Ammon's horn (tissue), 1 donor: ENCODE measurements at places on chromosomes 13 and 19.

DNA sequence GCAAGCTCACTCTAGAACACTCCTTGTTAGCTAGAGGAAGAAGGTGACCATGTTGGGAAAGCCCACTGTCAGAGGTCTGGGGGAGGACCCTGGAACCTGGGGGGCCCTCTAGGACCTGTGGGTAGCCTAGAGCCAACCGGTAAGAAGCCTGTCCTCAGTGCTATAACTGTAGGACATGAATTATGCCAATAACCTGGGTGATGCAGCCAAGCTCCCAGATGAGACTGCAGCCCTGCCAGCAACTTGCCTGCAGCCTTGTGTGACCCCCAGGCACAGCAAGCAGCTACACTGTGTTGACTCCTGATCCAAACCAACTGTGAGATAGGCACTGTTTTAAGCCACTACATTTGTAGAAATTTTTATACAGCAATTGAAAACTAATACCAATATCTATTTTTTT lies 122.3 kb downstream of the MIPEP start:
- DNase-seq, result no peak

- DNase-seq, result peak; percentile 95
These were observed 20.3 kb downstream of the MAST3 start for GRCh38 chr19:18117692-18118378.

GRCh38 chr13:29428310-29429181 lies 166.9 kb downstream of the SLC7A1 start:
- DNase-seq, result peak; percentile 39

DNA sequence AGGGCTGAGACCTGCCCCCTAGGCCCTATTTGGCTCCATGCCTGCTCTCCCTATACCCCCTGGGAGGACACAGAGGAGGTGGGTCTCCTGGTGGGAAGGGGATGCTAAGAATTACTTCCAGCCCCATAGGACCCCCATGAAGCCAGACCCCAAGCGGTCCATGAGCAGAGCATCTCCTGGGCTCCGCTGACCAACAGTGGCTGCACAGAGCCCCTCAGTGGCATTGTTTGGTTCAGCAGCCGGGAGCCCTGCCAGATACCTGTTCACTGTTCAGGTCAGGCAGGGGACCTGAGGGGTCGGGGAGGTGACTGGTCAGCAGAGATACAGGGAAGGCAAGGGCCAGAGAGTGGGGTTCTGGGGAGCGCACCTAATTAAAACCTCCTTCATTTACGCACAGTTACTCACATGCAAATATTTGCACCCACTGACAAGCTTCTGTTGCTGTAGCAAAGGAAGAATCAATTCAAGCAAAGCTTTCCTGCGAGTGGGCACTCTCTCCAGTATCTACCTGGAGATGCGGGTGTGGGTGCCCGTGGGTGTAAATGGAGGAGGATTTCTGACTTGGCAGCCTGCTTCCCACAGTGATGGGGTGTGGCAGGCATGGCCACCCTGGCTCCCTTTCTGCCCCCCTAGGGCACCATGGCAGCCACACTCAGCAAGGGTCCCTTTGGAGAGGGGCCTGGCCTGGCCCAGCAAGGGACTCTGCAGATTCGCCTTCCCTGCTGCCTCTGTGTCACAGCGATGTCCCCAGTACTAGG lies 83.5 kb downstream of the CHST8 start:
- DNase-seq, result no peak

DNA sequence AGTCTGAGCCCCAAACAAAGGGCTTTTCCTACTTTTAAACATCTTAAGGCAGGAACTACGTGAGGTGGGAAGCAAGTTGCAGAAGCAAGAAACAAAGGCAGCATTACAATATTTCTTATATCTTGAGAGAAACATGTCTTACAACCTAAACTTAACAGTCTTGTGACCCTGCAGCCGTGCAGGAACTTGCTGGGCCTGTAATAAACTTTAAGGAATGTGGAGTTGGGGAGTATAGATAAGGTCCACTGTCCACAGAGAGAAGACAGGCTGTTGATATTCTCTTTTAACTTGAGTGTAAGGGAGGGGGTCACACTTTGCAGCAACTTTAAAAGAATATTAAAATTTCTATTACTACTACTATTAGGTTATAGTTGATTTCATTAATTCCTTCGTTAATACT lies 214.6 kb upstream of the HTR2A start:
- DNase-seq, result no peak

- no peak for DNase-seq
These were observed 9.2 kb downstream of the UBXN6 start for GRCh38 chr19:4448147-4448985.

DNA sequence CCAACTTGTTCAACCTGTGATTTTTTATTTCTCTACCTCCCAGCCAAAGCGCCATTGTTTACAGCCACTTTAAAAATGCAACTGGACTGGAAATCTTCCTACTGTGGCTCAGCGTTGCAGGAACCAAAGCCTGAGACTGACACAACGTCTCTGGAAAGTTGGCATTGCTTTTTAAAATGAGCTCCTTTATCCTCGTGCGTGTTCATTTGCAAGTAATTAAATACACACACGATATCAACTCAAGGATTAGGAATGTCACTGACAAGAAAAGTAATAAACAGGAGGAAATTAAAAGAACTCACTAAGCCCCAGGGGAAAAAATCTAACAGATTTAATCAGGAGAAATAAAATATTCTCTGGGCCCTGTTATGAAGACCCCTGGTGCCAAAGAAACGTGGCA lies 184.6 kb upstream of the IRS2 start:
- no peak for DNase-seq

GRCh38 chr13:40613192-40613818 lies 53.1 kb downstream of the FOXO1 start:
- peak; percentile 43 for DNase-seq

DNA sequence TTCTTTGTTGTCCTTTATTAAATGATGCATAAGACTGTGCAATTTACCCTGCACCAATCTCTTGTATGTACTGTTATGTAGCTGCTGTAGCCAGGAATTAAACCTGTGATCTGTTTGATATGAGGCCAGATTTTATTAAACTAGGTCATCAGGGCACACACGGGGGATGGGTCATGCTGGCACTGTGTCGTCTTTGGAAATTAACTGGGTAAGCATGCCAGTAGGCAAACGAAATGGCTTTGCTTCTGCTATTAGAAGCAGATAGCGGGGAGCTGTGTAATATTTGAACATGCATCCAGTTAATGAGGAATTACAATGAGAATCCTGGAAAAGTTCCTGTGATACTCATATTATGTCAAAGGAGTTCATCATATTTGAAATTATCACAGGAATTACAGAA lies 23.5 kb downstream of the MTUS2 start:
- no peak for DNase-seq

- peak; percentile 75 for DNase-seq
These were observed 572.8 kb downstream of the PCDH9 start for GRCh38 chr13:66657165-66657881.

- DNase-seq, result no peak
These were observed 2.6 kb upstream of the ZNF175 start for GRCh38 chr19:51568456-51568855.

GRCh38 chr13:50911937-50912795 lies 2.6 kb downstream of the RNASEH2B start:
- peak; percentile 89 for DNase-seq

DNA sequence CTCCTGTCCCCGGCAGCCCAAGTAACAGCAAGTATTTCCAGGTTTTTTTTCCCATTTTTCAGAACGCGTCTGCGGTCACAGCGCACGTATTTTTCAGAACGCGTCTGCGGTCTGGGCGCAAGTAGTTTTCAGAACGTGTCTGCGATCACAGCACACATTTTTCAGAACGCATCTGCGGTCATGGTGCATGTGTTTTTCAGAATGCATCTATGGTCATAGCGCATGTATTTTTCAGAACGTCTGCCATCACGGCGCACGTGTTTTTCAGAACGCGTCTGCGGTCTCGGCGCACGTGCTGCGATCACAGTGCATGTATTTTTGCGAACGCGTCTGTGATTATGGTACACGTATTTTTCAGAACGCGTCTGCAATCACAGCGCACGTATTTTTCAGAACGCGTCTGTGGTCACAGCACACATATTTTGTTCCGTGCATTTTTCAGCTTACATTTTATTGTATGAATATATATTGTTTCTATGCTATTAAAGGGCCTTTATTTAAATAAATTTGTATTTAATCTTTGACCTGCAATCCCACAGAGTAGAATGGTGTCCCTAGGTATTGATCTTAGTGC lies 19.7 kb downstream of the ATP4B start:
- DNase-seq, result no peak

DNA sequence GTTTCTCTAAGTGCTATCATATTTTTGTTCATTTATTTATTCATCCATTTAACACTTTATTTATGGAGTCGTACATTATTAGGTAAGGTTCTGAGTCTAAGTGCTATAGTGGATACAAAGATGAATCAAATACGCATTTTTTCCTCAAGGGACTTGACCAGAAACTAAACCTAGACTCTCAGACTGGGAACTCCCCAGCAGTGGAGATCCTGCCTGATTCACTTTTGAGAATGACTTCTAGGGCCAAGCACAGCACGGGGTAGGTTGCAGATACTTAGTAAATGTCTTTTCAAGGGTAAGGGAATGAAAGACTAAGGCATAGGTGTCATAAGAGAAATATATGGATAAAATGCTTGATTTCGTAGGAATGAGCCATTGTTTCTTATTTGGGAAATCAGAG lies 7.2 kb downstream of the DNAJC15 start:
- DNase-seq, result no peak

DNA sequence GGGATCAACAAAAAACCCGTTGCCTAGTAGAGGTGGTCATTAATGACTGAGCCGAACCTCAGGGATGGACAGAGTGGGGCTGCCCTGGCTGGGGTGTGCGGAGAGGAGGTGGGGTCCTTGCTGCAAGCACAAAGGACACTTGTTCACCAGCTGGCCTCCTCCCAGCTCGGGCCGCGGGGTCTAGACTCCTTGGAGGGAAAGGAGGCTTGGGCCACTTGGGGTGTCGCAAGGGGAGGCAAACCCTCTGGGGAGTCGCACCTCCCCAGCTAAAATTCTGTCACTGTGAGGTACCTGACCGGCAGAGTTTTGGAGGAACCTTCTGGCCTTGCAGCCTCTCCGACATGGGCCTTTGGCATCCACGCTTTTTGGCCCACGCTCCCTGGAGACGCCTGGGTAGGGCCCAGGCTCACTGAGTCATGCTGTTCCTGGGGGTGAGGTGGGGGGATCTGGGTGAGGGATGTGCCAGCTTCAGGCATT lies 8.2 kb downstream of the KLHL26 start:
- peak; percentile 80 for DNase-seq

- DNase-seq, result no peak
These were observed 144.9 kb downstream of the MIPEP start for GRCh38 chr13:23744315-23744714.

DNA sequence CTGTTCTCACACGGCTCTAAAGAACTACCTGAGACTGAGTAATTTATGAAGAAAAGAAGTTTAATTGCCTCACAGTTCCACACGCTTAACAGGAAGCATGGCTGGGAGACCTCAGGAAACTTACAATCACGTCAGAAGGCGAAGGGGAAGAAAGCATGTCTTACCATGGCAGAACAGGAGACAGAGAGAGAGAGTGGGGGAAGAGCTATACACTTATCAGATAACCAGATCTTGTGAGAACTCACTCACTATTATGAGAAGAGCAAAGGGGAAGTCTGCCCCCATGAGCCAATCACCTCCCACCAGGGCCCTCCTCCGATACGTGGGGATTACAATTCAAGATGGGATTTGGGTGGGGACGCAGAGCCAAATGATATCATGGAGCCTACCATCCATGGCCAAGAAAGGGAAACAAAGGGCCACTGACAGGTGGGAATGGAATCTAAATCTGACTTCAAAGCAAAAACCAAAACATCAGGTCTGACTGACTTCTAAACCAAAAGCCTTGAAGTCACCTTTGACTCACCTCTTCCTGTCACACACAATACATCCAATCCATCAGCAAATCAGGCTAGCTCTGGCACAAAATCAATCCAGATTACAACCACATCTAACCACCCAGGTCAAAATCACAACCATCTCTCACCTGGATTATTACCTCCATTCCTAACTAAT lies 189.7 kb downstream of the ENOX1 start:
- DNase-seq, result no peak

- DNase-seq, result peak; percentile 77
These were observed 19.5 kb downstream of the NUFIP1 start for GRCh38 chr13:44969551-44970484.

GRCh38 chr13:86562866-86563265 lies 763.6 kb upstream of the SLITRK6 start:
- no peak for DNase-seq

GRCh38 chr19:6886277-6886897 lies 992 bp upstream of the ADGRE1 start:
- DNase-seq, result no peak

- peak; percentile 58 for DNase-seq
These were observed 736 bp upstream of the ZMYM5 start for GRCh38 chr13:19864024-19864745.

- DNase-seq, result no peak
These were observed 33.3 kb upstream of the GAS6 start for GRCh38 chr13:113897161-113897560.

DNA sequence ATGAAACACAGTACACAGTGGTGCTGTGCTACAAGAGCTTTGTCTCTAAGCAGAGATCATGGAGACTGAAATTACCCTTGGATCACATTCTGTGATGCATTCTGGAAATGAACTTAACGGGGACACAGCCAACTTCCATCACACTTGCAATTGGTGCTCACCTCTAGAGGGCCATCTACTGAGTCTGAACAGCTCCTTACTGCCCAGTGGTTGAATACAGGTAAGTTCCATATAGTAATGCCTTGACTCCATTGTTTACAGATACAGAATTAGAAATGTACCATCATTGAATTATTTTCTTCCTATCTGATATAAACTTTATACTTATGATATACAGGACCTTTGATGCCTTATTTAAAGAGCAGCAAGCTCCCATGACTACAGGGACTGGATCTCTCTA lies 686.4 kb downstream of the PCDH9 start:
- no peak for DNase-seq

DNA sequence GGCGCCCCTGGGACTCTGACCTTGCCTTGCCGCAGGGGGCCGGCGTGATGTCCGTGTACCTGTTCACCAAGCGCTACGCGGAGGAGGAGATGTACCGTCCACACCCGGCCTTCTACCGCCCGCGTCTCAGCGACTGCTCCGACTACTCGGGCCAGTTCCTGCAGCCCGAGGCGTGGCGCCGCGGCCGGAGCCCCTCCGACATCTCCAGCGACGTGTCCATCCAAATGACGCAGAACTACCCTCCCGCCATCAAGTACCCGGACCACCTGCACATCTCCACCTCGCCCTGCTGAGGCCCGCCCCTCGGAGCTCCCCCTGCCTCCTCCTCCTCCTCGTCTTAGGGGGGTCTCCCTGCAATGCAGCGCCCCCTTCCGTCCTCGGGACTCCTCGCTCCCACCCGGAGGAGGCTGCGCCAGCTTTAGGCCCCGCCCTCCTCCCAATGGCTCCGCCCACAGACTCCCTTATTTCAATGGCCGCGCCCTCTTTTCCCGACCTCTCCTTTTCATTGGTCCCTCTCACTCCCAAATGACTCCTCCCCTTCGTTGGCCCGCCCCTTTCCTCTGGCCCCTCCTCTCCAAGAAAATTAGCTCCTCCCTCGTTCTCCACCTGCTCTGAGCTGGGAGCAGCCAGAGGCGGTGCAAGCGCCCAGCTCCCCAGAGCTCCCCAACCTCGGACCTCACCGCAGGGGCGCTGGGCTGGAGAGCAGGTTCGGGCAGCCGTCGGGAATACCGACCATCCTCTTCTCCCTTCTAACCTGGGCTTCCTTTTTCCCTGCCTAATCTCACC lies 20.5 kb upstream of the CACNG8 start:
- no peak for DNase-seq
